ELR (cell line): ENCODE measurements at places on chromosomes 5 and 9.

DNA sequence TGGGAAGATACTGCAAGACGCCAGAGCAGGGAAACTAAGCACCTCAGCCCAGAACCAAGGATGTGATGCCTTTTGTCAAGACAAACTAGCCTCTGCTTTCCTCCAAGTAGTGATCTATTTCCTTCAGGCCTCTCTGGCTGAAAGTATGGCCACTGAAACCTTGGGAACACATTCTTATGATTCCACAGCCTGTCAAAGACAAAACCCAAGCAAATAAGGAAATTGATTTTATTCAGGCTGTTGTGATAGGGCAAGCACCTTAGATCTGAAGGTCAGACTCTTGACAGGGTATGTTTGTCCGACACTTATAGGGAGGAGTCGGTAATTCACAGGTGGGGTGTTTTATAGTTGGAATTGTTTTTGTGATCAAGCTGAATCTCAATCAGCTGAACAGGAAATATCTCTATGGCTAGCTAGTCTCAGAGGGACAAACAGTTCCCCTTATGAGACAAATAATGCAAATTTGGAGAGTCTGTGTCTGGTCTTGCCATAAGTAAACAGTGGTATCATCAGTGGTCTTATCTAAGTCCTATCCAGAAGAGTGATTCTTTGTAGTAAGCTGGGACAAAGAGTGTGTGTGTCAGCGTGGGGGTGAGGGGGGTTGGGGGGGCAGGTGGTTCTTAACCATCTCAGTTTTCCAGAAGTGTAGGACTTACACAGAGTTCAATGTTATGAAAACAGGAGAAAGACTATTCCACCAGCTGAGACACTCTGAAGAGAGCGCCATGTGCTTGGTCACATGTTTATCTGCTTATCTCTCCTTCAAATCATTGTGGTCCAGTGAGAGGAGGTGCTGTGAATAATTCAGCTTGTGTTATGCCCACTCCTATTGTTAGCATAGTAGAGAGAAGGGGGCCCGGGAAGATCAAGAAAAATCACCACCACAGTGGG, 6.7 kb upstream of the ZCCHC10 start:
- no peak for DNase-seq

- DNase-seq, result no peak
Measured at GRCh38 chr9:89225991-89226471, 47.4 kb upstream of the SHC3 start.

GRCh38 chr9:115146581-115147021, 28.6 kb upstream of the TNC start:
- peak; percentile 95 for DNase-seq

- DNase-seq, result no peak
Measured at GRCh38 chr9:3716415-3716814, 190.6 kb upstream of the RFX3 start.

- DNase-seq, result no peak
Measured at GRCh38 chr5:82601077-82601476, 322.9 kb upstream of the RPS23 start.

DNA sequence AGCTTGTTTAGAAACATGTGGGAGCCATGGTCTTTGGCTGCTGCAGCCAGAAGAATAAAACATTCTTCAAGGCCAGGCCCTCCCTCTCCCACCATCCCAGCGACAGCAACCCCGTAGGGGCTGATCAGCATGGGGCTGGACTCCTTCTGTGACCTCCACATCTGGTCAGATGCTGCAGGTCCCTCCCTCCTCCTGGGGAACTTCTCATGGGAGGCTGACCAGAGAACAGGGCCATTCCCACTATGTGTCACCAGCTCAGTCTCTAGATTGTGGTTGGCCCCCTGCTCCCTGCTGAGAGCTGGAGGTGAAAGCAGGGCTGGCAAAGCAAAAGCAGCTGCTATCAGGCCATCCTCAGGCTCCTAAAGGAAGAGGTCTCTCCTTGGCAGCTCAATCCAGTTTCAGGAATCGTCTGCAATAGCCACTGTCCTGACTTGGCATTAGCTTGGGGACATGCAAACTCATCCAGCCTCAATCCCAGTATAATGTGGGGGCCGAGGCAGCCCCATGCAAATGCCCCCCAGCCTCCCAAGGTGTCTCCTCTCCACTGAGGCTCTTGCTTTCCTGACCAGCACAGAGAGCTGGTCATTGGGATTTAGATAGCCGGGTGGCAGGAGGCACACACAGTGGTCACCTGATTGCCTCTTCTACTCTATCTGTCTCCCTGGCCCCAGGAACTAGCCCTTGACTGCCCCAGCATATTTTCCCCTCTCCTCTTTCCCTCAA, 81.5 kb downstream of the NRG2 start:
- DNase-seq, result no peak

GRCh38 chr5:153613144-153613543, 122.7 kb downstream of the GRIA1 start:
- peak; percentile 50 for DNase-seq

- DNase-seq, result peak; percentile 52
Measured at GRCh38 chr9:116566677-116567488, 120.2 kb upstream of the TRIM32 start.

DNA sequence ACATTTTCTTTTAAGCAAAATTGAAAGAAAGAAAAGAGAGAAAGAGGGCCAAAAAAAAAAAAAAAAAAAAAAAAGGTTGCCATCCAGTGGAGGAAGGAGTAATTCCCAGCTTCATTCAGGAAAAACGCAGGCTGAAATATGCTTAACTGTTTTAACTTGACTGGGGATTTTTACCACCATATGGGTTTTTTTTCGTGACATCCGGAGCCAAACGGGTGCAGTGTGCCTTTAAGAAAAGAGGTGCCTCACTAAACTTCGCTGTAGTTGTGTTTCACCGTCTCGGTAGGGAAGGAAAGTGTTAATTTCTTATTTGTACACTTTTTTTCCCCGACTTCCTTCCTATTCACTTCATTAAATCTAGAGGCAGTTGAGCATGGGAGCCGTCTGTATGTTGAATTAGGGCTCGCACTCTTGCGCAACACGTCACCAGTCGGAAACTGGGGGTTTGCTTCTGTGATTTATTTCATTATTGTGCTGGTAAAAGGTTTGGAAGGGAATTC, 143.0 kb downstream of the SMARCA2 start:
- peak; percentile 67 for DNase-seq

DNA sequence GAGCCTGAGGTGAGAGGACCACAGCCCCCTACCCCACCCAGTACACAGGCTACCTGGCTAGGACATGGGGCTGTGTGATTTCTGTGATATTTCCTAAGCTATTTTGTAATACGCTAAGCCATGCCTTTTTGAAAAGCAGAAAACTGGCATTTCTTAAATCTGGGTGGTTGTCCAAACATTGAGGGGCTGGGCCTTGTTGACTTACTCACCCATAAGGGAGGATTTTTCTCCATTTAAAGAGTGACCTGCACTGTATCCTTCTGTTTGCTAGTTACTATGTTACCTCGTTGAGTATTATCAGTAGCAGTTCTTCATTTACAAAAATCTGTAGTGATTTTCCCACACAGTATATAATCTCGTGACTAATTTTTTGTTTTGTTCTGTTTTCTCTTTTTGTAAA, 117.5 kb upstream of the OTULINL start:
- DNase-seq, result no peak

DNA sequence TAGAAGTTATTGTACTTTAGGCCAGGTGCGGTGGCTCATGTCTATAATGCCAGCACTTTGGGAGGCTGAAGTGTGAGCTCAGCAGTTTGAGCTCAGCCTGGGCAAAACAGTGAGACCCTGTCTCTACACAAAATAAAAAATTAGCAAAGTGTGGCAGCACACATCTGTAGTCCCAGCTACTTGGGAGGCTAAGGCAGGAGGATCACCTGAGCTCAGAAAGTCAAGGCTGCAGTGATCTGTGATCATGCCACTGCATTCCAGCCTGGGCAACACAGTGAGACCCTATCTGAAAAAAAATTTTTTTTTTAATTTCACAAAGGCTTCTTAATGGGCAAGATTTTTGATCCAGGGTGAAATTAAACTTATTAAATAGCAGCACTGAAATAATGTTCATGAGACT, 92.8 kb downstream of the CDC42SE2 start:
- no peak for DNase-seq

- no peak for DNase-seq
Measured at GRCh38 chr5:167661605-167662004, 629.8 kb upstream of the WWC1 start.
